ENCODE measurements at places on chromosomes 1 and 21.

DNA sequence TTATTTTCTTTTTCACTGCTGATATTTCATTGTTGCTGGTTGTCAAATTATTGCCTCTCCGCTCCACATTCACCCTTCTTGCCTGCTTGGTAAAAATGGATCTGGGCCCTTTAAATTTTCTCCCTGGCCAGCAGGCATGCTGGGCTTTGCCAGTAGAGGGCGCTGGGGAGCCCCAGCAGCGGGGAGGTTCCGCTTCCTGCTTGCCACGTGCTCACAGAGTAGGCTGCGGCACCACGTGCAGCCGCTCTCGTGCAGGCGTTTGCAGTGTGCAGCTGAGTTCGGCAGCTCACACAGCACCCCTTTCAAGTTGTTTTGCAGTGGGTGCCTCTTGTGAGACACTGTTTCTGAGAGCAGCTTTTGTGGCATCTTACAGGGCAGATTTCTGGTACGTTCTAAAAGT lies at the start of gene ACTL8:
ACTL8 (plus strand) TSS at position 214 of the 400 bp plus-strand sequence. CDS start 67,676 bp downstream, outside the sequence.
- DNase-seq, result peak; percentile 44

GRCh38 chr1:202135221-202135721 lies 9.3 kb downstream of the ARL8A start:
- peak; percentile 93 for DNase-seq

DNA sequence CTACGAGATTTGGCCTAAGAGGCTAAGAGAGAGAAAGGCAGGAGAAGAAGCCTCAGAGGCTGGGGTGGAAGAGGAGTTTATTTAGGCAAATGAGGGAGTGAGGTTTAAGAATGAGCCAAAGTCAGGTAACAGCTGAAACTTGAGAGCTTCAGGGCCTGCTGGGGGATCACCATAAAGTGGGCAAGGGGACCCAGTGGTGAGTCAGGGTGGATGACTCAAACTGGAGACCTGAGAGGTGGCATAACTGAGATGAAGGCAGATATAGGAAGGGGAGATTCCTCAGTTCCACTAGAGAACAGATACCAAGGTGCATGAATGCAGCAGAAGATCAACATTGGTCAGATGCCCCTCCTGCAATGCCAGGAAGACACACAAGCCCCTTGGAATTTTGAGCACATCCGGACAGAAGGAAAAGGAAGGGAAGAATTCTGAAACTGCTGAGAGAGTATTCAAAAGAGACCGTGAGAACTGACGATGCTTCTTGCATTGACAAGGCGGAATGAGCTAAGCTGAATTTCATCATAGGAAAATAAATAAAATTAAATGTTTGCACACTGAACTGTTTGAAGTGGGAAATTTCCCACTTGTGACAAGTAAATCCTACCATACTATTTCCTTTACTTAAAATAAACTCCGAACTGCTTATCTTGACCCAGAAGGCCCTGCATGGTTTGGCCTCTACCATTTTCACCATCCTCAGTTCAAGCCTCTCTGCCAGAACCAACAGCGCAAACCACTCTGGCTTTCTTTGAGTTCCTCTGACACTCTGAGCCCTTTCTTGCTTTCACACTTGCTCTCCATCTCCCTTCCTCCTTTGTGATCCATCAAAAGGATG lies 94.1 kb downstream of the NMNAT2 start:
- no peak for DNase-seq

- DNase-seq, result no peak
Measured at GRCh38 chr1:19393046-19393445, 80.9 kb downstream of the SLC66A1 start.

DNA sequence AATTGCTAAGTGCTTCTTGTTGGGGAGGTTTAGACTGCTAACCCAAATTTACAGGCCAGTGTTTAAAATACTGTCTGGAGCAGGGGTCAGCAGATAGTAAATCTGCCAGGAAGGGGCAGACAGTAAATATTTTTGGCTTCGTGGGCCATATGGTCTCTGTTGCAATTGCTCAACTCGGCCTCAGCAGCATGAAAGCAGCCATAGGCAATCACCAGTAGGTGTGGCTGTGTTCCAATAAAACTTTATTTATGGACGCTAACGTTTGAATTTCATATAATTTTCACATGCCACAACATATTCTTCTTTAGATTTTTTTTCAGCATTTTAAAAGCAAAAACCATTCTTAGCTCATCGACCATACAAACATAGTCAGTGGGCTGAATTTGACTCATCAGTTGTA lies 172.7 kb downstream of the BRINP2 start:
- DNase-seq, result no peak

GRCh38 chr1:167423684-167424619 lies 94.4 kb downstream of the CD247 start:
- DNase-seq, result no peak

DNA sequence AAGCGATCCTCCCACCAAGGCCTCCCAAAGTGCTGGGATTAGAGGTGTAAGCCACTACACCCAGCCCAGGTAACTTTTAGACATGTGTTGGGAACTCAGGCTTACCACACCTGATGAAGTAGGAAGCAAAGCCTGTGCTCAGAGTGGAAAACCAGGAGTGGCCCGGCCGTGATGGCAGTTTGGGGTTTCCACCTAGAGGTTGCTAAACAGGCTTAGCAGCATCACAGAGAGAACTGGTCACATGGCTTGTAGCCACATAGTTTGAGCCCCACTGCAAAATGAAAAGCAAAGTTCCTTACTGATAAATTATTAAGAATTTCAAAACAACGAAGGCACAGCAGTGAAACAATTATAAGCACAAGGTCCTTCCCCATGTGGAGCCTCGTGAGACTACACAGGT lies 142.6 kb upstream of the CXADR start:
- no peak for DNase-seq

GRCh38 chr1:22131875-22132486 lies 10.9 kb downstream of the WNT4 start:
- DNase-seq, result peak; percentile 53
